ENCODE measurements at places on chromosomes 2 and 18. TPM values are rescaled to one million over a fixed set of nuclear protein-coding genes. Genes with fewer than 3 reads are reported as not detected.
A peak's percentile ranks its signal among the peaks of the same experiment; 100 is the strongest.

DNA sequence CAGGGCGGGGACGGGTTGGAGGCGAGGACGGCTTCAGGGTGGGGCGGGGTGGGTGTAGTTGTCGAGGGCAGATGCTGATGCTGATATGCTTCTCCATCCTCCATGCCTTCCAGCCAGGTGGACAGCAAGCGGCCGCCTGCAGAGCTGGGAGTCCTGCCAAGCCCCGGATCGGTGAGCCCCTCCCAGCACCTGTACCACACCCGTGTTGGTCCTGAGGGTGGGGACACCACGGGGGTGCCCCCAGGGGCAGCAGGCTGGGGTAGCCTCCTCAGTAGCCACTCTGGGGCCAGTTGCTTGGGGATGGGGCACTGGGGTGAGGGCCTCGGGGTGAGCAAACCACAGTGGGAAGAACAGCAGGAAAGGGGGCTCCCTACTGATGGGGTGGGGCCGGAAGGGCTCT, 2.6 kb downstream of the ANO7 start:
- no peak for DNase-seq
- H3K27me3 ChIP-seq = no peaks in the 10 kb centered on the region
- no peaks in the 10 kb centered on the region for H3K4me1 ChIP-seq
- no peaks in the 10 kb centered on the region for H3K36me3 ChIP-seq
- H3K4me3 ChIP-seq = no peak overlapping the region
- H3K27ac ChIP-seq = no peak overlapping the region

PRKAG3 gene
- total RNA-seq = not detected

- peaks cover 46% of the 10 kb centered on the region for H3K4me1 ChIP-seq
- H3K27ac ChIP-seq = peak overlapping the region; percentile 99
- H3K27me3 ChIP-seq = no peaks in the 10 kb centered on the region
- H3K4me3 ChIP-seq = peak overlapping the region; percentile 67
Observed at GRCh38 chr2:231604101-231604684, 11.5 kb downstream of the TEX44 start.

- no peaks in the 10 kb centered on the region for H3K36me3 ChIP-seq
- H3K27me3 ChIP-seq = peaks cover 99% of the 10 kb centered on the region
- no peak overlapping the region for H3K4me3 ChIP-seq
- H3K4me1 ChIP-seq = no peaks in the 10 kb centered on the region
- H3K27ac ChIP-seq = no peak overlapping the region
Observed at GRCh38 chr2:176150584-176151441, 537 bp upstream of the HOXD4 start.

DNA sequence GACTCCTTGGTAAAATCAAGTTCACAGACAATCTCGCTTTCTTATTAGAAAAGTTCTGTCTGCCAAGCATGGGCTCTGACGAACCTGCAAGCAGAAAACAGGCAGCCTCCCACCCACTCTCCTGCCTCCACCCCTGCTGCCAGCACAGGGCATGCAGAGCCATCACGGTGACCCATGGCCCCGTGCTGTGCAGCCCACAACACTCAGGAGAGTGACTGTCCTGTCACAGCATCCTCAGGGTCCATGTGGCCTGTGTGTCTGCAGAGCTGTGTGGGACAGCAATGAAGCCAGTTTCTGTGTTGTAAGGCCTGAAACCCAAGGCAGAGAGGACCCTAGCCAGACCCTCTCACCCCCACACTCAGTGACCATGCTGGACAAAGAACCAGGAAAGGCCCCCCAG, 46.2 kb downstream of the TFCP2L1 start:
- no peaks in the 10 kb centered on the region for H3K36me3 ChIP-seq
- no peak for DNase-seq
- H3K4me1 ChIP-seq = no peaks in the 10 kb centered on the region
- H3K27me3 ChIP-seq = peaks cover 3% of the 10 kb centered on the region

CAPN14 gene
- 0.47 TPM for total RNA-seq

- peaks cover 71% of the 10 kb centered on the region for H3K4me1 ChIP-seq
- no peaks in the 10 kb centered on the region for H3K27me3 ChIP-seq
- no peak overlapping the region for H3K4me3 ChIP-seq
- no peak for DNase-seq
- H3K27ac ChIP-seq = peak overlapping the region; percentile 79
- H3K36me3 ChIP-seq = peaks cover 12% of the 10 kb centered on the region
Observed at GRCh38 chr2:205704127-205704741, 21.9 kb downstream of the NRP2 start.

GRCh38 chr18:34867520-34867919, 157.4 kb downstream of the DTNA start:
- no peaks in the 10 kb centered on the region for H3K36me3 ChIP-seq
- H3K4me3 ChIP-seq = peak overlapping the region; percentile 45
- DNase-seq = peak; percentile 10

CRACDL gene
- total RNA-seq = 0.37 TPM

DNA sequence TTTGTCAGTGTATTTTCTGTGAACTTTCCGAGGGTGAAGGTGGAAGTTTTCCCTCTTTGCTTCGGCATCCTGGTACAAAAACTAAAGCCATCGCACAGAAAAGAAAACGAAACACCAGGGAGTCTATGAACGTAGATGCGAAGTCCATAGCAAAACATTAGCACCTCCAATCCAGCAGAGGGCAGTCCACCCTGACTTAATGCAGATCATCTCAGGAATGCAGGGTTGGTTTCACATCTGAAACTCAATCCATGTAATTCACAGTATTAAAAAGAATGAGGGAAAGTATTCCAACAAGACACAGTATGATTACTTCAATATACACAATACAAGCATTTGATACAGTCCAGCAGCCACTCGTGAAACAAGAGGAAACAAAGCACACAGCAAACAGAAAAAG, 70.8 kb downstream of the RTP5 start:
- H3K27ac ChIP-seq = no peak overlapping the region
- H3K36me3 ChIP-seq = peaks cover 6% of the 10 kb centered on the region
- H3K27me3 ChIP-seq = peaks cover 2% of the 10 kb centered on the region
- H3K4me1 ChIP-seq = no peaks in the 10 kb centered on the region
- no peak for DNase-seq
- H3K4me3 ChIP-seq = no peak overlapping the region

KHK gene
- total RNA-seq = 10.0 TPM

Measured in neural crest cell (in vitro differentiated cells).